NCI-H2107 (cell line): ENCODE measurements at places on chromosomes 5 and 9.

DNA sequence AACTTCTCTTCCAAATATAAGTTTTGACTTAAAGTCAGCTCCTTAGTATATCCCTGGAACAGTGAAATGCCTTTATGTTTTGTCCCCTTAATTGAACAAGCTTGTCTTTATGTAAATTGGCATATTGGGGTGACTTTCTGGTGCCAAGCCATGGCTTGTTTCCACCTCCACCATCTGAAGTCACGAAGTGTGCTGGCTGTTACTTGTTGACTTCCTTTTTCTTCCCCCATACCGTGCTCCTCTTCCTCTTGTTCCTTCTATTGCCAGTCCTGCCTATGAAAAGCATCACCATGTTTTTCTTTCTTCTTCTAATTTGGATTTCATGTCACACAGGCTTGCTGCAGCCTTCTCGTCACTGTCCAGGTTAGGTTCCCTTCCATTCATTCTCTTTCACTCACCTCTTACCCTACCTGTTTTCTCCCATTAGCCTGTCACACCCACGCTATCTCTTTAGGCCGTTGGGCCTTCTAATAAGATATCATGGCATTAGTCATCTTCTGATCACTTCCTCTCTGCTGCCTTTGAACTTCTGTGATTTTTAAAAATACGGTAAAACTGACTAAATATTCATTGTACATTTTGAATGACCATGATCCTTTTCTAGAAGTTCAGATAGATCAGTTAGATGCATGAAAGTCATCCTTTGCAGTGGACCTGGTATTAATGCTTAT, 48.1 kb downstream of the IQGAP2 start:
- DNase-seq = no peak

GRCh38 chr5:86964889-86965288, 302.8 kb upstream of the RASA1 start:
- no peak for DNase-seq

- peak; percentile 28 for DNase-seq
Observed at GRCh38 chr5:72328172-72328571, 8.0 kb downstream of the PTCD2 start.

- DNase-seq = no peak
Observed at GRCh38 chr9:125807079-125807478, 59.9 kb downstream of the PBX3 start.

DNA sequence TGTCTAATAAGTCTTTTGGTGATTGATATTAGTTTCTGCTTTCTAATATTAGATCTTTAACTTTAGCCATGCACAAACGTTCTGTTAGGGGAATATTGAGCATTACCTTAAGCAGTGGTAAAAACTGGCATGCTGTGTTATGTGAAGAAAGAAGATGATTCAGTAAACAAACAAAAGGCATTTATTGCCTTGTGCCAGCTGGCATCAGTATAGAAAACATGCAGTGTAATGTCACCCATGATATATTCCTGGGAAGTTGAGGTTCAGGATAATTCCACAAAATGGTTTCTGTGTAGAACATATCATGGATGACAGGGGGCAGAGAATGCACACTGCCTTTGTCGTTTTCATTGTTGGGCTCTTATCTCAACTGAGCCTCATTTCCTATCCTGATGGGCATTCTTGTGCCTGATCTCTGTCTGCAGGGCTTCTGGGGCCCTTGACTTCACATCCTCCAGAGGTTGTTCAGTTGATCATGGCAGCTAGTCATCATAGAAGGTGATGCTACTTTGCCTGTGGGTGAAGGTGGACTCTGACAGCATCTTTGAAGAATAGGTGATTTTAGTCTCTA, 24.2 kb downstream of the LRRTM2 start:
- DNase-seq = no peak

GRCh38 chr9:11086561-11086960, 473.8 kb upstream of the PTPRD start:
- no peak for DNase-seq

DNA sequence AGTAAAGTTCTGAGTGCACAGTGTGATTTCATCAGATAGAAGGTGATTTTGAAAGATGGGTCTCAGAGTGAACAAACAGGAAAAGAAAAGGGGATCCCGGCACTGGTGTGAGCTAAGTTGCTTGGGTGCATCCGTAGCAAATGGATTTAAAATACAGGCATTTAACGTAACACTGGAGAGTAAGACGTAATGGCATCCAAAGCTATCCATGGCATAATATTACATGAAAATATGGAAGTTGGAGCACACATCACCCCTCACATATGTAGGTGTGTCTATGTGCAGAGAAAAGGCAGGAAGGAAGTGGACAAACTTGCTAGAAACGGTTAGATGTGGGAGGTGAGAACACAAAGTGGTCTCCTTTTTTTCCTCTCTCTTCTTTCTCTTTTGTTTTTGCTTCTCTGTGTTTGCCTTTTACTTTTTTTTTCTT, 38.2 kb upstream of the SEMA4D start:
- no peak for DNase-seq

DNA sequence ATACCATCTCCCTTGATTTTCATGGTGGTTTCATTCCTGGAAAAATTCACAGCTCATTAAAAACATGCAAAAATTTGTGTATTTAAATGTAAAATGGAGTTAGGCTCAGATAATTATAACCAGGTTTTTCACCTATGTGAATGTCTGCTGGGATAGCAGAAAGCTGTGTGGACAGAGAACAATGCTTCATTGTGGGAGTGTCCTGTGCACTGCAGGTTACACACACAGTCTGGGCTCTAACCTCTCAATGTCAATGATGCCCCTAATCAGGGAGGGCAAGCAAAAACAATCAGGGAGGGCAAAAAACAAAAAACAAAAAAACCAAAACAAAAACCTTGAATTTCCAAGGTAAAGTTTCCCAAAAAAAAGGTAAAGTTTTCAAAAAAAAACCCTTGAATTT, 158.9 kb upstream of the KLF9 start:
- no peak for DNase-seq

GRCh38 chr5:76363352-76364225, 39.5 kb upstream of the IQGAP2 start:
- no peak for DNase-seq

DNA sequence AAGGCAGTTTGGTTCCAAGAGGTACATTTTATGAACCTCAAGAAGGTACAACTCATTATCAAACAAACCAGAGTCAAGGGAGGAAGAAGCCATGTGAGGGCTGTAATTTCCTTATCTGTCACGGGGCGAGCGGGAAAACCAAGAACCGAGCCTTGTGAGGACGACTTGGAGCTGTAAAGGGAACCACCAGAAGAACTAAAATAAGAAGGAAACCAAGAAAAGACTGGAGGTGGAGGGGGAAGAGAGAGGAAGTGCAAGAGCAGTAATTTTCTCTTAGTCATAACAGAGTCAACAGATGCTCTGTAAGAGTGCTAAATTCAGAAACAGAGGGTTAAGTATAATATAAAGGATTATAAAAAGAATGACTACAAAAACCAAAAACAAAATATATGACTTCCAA, 127.1 kb downstream of the DIRAS2 start:
- no peak for DNase-seq

- DNase-seq = no peak
Observed at GRCh38 chr9:68933434-68934328, 80.2 kb downstream of the PRKACG start.

- DNase-seq = no peak
Observed at GRCh38 chr9:117535434-117535833, 120.6 kb upstream of the ASTN2 start.

GRCh38 chr5:133967698-133968203, 674 bp downstream of the C5orf15 start:
- no peak for DNase-seq

DNA sequence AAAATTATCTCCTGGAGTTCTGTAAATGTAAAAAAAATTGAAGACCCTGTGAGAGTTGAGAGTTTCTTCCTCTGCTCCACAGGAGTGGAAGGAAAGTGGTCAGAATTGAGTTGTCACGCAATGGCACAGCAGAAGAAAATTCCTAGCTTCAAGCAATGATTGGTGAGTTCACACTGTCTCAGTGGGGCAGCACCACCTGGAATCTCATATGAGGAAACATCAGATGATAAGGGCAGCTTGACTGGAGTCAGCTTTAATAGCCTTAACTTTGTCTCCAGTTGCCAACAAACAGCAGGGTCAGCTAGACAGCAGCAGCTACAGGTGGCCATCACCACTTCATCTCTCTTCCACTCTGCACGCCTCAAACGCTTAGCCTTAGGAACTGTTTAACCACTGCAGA, 211.1 kb downstream of the EFNA5 start:
- no peak for DNase-seq

DNA sequence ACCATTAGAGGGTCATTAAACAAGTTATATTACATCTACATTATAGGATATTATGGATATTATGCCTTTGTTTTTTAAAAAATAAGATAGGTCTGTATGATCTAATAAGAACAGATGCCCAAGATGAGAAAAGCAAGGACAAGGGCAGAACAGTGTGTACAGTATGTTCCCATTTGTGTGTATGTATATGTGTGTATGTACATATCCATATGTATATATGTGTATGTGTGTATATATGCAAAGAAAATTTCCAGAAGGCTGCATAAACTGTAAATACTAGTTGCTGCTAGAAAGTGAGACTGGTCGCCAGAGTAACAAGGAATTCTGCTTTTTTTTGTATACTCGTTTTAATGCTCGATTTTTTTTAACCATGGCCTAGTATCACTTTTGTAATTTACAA, 58.1 kb upstream of the GLIS3 start:
- DNase-seq = no peak

DNA sequence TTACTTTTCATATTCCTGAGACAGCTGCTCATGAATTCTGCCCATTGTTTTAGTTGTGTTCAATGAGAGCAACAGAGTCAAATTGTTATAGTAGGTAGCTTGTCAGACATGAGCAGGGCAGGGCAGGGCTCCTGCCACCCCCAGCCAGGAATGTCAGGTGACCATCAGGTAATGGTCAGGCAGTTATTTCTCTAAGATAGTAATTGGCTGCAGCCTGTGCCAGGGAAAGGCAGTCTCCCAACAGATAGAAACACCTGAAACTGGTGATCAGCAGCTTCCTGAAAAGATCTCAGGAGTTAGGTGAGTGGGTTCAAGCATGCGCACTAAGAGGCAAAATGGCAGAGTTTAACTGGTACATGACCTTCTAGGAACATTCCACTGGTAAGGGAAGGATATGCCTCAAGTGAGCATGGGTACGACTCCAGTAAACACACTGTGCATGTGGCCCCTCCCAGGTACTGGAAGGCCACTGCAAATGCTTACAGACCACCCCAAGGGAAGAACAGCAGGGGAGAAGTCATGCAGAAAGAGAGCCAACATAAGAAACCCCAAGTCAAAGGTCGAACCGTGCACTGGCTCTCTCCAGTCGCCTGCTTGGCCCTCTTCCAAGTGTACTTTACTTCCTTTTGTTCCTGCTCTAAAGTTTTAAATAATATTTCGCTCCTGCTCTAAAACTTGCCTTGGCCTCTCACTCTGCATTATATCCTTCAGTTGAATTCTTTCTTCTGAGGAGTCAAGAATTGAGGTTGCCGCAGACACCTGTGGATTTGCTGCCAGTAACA, 25.1 kb downstream of the CARTPT start:
- no peak for DNase-seq

GRCh38 chr5:88999853-89000252, 116.9 kb upstream of the MEF2C start:
- DNase-seq = no peak

- no peak for DNase-seq
Observed at GRCh38 chr5:15807871-15808270, 307.9 kb downstream of the FBXL7 start.

- DNase-seq = no peak
Observed at GRCh38 chr9:89610391-89610925, 5.6 kb downstream of the GADD45G start.

DNA sequence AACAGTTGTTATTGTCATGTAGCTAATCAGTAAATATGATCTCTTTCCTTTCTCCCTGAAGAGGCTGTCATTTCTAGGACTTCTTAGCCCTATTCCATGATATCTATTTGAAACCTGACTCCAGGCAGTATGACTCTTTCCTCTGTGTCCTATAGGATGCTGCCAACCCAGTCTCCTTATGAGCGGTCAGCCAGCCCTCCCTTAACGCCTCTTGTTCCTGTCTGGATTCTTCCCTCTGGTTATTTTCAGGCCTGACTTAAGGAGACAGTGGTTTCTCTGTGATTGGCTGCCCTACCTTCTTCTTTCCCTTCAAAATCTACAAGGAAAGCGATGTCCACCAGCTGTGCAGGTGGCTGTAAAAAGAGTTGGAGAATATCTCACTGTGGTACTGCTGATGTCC, 19.4 kb upstream of the C5orf63 start:
- DNase-seq = no peak

GRCh38 chr5:154647114-154647760, 107.9 kb upstream of the LARP1 start:
- no peak for DNase-seq

- no peak for DNase-seq
Observed at GRCh38 chr5:96321345-96321744, 111.7 kb downstream of the PCSK1 start.

DNA sequence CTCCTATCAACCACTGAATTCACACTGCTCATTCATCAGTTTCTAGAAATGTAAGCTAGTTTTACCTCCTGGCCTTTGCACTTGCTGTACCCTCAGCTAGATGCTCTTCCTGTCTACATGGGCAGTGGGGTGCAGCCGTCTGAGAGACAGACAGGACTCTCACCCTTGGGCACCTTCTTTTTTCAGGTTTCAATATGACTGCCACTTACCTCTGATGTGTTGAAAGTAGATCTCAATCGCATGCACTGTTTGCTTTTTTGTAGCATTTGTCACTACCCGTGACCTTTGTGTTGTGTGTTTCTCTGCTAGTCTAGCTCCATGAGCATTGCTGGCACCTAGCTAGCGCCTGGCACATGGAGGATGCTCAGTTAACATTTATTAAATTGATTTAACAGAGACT, 403.1 kb upstream of the TRPC7 start:
- DNase-seq = no peak

- no peak for DNase-seq
Observed at GRCh38 chr9:80030801-80031200, 459.0 kb downstream of the TLE4 start.

DNA sequence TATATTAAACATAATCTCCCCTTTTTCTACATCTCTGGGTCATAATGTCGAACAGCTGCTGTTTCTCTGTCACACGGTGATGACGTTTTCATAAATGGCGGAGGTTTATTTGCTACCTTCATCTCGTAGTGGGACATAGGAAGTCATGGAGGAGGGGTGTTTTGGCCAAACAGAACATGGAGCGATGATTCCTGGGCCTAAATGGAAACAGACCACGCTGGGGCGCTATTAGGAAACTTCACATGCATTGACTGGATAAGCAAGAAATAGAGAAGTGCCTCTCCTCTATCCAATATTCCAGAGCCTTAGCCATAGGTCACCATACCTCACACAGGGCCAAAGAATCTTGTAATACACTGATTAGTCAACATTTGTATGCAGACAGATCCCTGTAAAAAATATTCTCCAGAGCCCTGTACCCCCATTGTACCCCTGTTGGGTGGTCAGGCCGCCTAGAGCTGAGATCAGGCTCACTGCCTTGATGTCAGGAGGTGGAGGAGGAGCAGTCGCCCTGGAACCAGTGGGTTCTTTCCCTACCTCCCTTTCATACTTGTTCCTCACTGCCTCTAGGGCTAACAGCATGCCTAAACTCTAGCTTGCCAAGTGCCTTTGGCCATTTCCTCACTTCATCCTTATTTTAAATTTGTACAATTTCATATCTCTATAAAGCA, 77.8 kb upstream of the SPIN1 start:
- DNase-seq = no peak
